CD4-positive, alpha-beta T cell treated with Interleukin-15 for 4 hours (primary cell): ENCODE measurements at places on chromosomes 4 and X.

DNA sequence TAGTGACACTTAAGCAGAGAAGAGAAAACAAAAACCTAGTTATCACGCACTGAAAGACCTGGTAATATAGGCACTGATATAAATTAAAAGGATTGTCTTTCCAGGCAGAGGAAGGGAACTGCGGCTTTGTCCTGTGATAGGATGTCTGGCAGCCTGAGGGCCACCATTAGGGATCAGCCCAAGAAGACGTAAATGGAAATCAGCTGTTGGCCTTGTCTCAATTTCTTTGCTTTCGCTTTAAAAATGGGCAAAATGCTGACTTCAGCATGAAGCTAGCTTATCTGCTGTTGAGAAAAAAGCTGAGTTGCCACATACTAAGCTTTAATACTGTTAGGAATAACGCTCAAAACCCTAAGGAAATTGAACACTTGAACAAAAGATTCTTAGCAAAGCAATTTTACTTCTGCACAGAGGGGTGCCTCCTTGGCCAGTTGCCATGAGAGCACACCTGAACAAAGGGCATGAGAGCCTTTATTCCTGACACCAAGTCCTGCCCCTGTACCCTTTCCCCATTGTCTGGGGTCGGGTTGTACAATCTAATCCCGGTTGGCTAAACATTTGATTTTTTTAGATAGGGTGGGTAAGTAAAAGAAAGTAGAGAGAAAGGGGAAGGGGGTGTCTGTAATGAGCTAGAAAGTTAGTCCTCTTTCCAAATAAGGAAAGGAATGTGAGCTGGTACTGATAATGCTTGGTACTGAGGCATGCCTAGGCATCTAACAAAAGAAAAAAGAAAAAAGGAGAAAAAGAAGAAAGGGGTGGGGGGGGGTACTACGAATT is 85.1 kb upstream of the UCP1 start:
- DNase-seq = no peak

DNA sequence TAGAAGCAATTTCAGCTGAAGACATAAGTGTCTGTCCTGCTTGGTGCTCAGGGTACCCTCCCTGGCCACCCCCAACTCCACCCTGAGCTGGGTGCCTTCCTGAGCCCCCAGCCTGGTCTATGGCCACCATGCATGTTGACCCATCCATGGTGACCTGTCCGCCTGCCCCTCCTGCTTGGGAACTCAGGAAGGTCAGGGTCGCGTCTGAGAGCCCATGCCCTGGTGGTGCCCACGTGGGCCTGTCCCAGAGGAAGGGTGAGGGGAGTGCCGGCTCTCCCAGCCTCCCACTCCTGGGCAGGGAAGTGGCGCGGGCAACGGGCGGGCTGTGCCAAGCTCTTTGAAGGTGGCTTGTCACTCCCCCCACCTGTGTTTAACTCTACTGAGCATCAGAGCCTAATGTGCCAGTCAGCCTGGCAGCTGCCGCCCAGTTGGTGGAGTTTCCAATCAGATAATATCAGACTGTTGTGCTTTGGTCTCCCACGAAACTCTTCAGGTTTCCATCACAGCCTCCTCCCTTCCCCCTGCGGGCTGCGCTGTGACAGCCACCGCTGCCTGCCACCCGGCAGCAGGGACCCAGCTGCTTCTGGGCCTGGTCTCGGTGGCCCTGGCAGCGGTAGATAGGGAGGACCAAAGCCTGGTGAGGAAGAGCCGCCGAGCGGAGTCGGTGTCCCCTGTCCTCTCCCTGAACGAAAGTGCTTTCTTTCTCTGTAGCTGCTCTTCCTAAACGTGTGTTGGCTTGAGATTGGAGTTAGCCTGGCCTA is 4.8 kb downstream of the SH3BP2 start:
- peak; percentile 61 for DNase-seq

GRCh38 chrX:38318606-38319005 is 8.7 kb downstream of the RPGR start:
- no peak for DNase-seq

GRCh38 chr4:8547108-8547911 is 32.9 kb upstream of the GPR78 start:
- DNase-seq = no peak

GRCh38 chr4:118770741-118771187 is 65.2 kb downstream of the SEC24D start:
- DNase-seq = no peak

GRCh38 chr4:182978152-182978827 is 61.1 kb upstream of the DCTD start:
- no peak for DNase-seq

DNA sequence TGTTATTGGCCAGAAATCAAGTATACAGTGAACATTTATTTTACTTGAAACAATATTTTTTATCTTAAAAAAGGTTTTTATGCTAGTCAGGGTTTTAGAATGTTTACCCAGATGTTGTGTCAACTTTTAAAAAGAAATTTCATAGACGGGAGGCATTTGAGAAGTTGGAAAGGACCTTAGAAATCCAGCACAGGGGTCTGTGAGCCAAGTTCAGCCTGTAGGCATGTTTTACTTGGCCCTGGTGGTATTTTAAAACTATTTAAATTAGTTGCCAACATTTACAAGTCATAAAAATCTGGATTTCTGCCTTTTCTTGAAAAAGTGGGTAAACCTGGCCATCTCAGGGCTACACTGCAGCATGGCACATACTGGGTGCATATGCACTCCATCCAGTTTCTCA is 25.5 kb upstream of the FHL1 start:
- DNase-seq = no peak

GRCh38 chrX:9055354-9055753 is 21.4 kb upstream of the FAM9B start:
- DNase-seq = no peak

DNA sequence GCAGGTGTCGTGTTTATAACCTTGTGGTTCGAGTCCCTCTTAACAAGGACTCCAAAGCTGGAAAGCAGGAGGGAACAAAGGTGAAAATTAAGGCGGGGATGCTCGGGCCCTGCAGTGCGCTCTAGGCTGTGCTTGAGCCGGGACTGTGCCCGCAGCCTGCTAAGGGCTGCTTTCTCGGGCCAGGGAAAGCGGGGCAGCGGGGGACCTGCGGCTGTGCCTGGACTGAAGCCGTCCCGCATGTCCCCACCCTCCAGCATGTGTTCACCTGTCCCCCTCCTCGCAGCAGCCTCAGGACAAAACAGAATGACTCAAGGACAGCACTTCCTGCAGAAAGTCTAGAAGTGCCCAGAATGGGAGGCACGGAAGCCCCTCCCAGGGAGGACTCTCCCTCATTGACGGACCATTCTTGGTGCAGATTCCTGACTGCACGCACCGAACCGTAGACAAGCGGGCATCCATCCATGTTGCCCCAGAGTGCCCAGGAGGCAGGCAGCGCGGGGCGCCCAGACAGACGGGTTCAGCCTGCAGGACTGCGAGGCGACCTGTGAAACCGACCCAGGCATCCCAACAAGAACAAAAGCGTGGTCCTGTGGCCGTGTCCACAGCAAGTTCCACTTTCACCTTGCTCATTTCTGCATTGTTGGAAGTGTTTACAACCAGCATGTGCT is 342.9 kb downstream of the MAGEB5 start:
- no peak for DNase-seq

- no peak for DNase-seq
Measured at GRCh38 chr4:107379054-107379869, 340.8 kb downstream of the PAPSS1 start.

- DNase-seq = no peak
Measured at GRCh38 chr4:159178979-159179969, 76.4 kb downstream of the RAPGEF2 start.
